ENCODE measurements at places on chromosomes 7 and 10. TPM values are rescaled to one million over a fixed set of nuclear protein-coding genes. Genes with fewer than 3 reads are reported as not detected.

DNA sequence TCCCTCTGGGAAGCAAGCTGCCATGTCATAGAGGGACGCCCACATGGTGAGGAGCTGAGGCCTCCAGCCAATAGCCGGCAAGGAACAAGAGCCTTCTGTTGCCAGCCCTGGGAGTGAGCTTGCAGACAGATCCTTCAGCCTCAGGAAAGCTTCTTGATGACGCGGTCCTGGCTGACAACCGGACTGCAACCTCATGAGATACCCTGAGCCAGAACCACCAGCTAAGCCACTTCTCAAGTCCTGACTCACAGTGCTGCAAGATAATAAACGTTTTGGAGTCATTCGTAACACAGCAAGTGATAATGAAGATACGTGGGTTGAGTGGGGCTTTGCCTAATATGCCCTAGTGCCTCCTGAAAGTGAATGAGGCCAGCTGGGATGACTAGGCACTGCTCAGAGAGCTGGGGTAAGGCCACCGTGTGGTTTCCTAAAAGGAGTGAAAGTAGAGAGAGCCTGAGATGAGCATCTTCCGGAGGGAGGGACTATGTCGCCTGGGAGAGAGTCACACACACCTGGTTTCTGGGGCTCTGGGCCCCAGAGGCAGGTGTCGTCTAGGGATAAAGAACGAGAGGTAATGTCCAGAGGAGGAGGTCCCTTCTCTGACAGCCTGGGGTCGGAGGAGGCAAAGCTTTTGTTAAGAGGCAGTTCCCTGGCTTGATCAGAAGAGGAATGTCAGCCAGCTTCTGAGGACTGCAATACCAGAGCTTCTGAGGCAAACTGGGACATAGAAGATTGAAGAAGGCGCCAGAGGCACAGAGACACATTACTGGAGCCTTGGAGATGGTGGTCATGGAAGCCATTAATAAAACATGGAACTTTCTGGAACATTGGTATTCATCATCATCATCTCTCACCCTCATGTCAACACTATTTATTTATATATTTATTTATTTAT, 53.6 kb downstream of the PYROXD2 start:
- peaks cover 4% of the 10 kb centered on the region for H3K4me1 ChIP-seq
- peak; percentile 87 for DNase-seq
- H3K4me3 ChIP-seq = no peak overlapping the region
- H3K27ac ChIP-seq = peak overlapping the region; percentile 78

DNA sequence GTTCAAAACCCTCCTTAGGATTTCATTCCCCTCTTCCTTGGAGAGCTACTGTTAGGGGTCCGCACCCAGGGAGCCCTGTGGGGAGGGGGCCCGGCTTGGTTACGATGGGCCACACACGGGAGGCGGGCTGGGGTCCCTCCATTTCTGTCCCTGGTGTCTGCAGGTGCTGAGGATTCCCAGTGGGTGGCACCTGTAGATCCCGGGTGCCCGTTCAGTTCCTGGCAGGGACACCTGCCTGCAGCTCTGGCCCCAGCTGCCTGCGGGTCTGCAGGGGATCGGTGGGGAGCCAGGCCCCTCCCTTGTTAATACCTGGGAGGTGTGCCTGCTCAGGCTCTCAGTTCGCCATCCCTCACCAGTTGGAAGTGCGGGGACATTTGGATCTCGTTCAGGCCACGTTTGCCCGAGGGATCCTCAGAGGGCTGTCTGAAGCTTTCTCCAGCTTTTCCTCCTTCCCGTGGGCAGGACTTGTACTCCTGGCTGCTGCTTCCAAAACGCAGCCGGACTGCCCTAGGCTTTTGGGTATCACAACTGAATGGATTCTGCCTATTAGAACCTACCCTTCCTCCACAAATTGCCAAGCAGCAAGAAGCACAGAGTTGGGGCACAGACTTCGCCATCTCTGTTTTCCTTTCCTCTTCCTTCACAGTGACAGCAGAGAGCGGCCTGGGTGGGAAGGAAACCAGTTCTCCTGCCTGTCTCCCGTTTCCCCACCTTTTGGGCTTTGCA, 22.3 kb upstream of the IL15RA start:
- no peak for DNase-seq
- no peaks in the 10 kb centered on the region for H3K27me3 ChIP-seq
- no peaks in the 10 kb centered on the region for H3K4me1 ChIP-seq
- no peak overlapping the region for H3K27ac ChIP-seq
- H3K36me3 ChIP-seq = no peaks in the 10 kb centered on the region

- H3K36me3 ChIP-seq = no peaks in the 10 kb centered on the region
- no peaks in the 10 kb centered on the region for H3K4me1 ChIP-seq
- no peaks in the 10 kb centered on the region for H3K27me3 ChIP-seq
- no peak overlapping the region for H3K27ac ChIP-seq
Observed at GRCh38 chr7:45027774-45028114, 27.7 kb downstream of the CCM2 start.

- no peak overlapping the region for H3K27ac ChIP-seq
- H3K27me3 ChIP-seq = peaks cover 74% of the 10 kb centered on the region
- peaks cover 9% of the 10 kb centered on the region for H3K4me1 ChIP-seq
- no peak for DNase-seq
- H3K36me3 ChIP-seq = no peaks in the 10 kb centered on the region
Observed at GRCh38 chr10:1738950-1739349, 1.6 kb upstream of the ADARB2 start.

DNA sequence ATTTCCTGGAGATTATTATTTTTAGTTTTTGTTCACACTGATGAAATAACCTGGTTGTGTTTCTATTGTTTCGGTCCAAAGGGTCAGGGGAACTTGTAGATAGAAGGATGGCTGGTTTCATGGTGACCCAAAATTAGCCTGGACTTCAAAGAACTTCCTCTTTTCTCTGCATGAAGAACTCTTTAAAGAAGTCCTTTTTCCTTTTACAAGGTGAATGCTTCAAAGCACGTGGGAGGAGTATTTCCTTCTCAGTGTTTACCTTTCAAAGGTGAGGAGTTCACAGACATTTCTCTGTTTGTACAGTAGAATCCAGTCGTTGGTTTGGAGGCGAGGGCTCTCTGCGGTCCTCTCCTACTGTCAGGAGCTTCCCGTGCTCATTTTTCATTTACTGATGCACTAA, 561.7 kb downstream of the GATA3 start:
- no peak overlapping the region for H3K27ac ChIP-seq
- H3K27me3 ChIP-seq = no peaks in the 10 kb centered on the region
- no peak overlapping the region for H3K4me3 ChIP-seq

DNA sequence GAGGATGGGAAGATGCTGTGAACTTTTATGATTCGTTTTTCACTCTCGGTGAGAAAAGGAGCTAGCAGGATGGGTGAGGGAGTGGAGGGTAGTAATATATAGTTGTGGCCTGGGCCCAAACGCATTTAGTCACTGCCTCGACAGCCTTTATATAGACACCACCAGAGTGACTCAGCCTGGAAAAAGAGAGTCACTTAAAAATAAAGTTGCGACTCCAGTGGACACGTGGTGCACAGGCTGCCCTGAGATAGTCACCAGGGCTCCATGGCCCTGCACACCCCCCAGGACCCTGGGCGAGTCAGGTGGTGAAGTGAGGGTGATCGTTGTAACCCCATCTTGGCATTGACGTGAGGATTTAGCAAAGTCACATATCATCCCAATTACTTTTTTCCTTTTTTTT, 106.7 kb downstream of the CUX1 start:
- H3K4me1 ChIP-seq = peaks cover 15% of the 10 kb centered on the region
- peak overlapping the region; percentile 93 for H3K27ac ChIP-seq
- no peak for DNase-seq
- no peaks in the 10 kb centered on the region for H3K36me3 ChIP-seq
- H3K27me3 ChIP-seq = no peaks in the 10 kb centered on the region

- H3K4me1 ChIP-seq = no peaks in the 10 kb centered on the region
- peaks cover 6% of the 10 kb centered on the region for H3K27me3 ChIP-seq
- no peak overlapping the region for H3K27ac ChIP-seq
- DNase-seq = no peak
Observed at GRCh38 chr10:116565534-116565933, 19.8 kb downstream of the PNLIP start.

DNA sequence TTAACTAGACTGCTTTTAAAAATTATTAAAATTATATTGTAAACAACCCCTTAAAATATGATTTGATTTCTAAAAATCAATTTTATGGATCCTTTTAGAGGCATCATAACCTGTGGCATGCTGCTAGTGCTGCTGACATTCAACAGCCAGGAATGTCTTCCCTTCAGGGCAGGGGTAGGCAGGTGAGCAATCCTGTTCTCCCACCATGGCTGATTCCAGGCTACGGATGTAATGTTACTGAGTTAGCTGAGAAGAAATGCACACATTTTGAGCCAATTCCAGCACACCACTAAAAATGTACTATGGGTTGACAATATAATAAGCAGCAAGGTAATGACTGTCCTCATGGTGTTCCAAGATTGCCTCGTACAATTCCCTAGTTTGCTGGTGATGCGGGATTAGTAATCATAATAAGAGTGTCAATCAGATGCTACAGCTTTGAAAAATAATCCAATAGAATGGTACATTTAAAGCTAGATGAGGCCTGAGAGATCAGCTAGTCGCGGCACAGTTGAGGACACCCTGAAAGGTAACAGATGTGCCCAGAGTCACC, 108.7 kb upstream of the PRR15 start:
- no peak for DNase-seq
- no peaks in the 10 kb centered on the region for H3K27me3 ChIP-seq
- H3K4me1 ChIP-seq = peaks cover 4% of the 10 kb centered on the region
- H3K27ac ChIP-seq = no peak overlapping the region

DNA sequence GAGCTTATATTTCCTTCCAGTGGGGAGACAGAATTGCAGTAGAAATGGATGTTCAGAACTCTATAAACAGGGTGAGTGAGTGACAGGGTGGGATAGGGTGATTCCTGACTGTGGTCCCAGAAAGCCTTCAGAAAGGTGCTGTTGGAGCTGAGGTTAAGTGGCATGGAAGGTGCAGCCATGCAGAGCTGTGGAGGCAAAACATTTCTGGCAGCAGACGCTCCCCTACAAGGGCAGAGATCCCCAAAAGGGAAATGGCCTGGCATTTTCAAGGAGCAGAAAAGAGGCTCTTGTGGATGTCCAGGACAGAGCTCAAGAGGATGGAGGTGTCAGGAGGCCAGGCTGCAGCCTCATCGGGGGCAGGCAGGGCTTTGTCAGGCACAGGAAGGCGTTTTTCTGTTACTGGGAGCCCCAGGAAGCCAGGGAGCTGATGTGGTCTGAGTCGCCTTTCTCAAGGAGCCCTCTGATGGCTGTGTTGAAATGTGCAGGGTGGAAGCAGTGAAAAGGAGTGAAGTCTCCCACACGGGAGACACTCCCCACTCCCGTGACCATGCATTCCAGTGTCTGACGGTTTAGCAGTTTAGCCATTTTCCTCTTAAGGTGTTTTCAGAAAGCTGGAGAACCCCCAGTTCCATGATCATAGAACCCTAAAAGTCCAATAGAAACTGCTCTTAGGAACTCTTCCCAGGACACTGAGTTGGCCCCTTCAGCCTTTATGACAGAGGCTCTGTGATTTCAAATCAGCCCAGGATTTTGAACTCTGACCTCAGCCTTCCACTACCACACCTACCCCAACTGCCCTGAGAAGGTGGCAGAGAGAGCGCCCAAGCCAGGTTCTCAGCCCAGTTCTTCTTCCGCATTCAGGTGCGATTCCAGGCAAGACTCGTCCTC, 96.2 kb downstream of the C10orf105 start:
- DNase-seq = peak; percentile 71
- no peaks in the 10 kb centered on the region for H3K36me3 ChIP-seq
- H3K4me1 ChIP-seq = peaks cover 32% of the 10 kb centered on the region
- no peaks in the 10 kb centered on the region for H3K27me3 ChIP-seq
- no peak overlapping the region for H3K4me3 ChIP-seq

DNA sequence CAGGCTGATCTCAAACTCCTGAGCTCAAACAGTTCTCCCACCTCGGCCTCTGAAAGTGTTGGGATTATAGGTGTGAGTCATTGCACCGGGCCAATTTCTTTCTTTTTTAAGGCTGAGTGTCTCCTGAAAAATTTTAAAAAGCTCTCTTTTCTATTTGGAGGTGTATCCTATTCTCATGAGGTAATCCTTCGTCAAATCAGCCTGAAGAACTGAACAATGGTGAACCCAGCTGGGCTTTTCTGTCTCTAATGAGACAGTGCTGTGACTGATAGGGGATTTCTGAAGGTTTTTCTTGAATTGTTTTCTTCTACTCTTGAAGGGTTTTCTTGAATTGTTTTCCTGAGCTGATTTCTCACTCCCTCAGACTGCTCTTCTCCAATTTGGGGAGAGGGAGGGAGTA, 30.9 kb upstream of the CALU start:
- no peaks in the 10 kb centered on the region for H3K27me3 ChIP-seq
- no peaks in the 10 kb centered on the region for H3K4me1 ChIP-seq
- no peak for DNase-seq
- no peaks in the 10 kb centered on the region for H3K36me3 ChIP-seq
- no peak overlapping the region for H3K27ac ChIP-seq
- H3K4me3 ChIP-seq = no peak overlapping the region

DNA sequence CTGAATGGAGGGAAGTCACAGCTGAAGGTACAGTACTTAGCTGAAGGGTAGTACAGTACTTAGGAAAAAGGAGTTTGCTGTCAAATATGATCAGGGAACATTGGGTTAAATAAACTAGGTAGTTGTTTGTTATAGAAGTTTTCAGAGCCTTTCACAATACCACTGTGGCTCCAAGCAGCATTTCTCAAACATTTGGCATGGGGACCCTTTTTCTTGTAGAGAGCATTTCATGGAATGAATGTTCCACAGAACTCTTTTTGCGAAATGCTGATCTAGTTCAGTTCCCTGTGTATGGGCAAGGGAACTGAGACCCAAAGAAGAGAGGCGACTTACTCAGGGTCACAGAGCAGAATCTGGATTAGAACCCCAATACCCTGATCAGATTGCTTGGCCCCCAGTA, 31.5 kb upstream of the DDX50 start:
- no peak overlapping the region for H3K27ac ChIP-seq
- no peak overlapping the region for H3K4me3 ChIP-seq
- no peaks in the 10 kb centered on the region for H3K36me3 ChIP-seq
- H3K27me3 ChIP-seq = no peaks in the 10 kb centered on the region
- DNase-seq = no peak

The SERPINE1 gene
- 98.2 TPM for total RNA-seq

The ABCB1 gene
- total RNA-seq = 23.2 TPM

GRCh38 chr7:123709525-123709924, 39.3 kb downstream of the WASL start:
- no peak overlapping the region for H3K27ac ChIP-seq
- H3K36me3 ChIP-seq = no peaks in the 10 kb centered on the region
- no peak overlapping the region for H3K4me3 ChIP-seq

DNA sequence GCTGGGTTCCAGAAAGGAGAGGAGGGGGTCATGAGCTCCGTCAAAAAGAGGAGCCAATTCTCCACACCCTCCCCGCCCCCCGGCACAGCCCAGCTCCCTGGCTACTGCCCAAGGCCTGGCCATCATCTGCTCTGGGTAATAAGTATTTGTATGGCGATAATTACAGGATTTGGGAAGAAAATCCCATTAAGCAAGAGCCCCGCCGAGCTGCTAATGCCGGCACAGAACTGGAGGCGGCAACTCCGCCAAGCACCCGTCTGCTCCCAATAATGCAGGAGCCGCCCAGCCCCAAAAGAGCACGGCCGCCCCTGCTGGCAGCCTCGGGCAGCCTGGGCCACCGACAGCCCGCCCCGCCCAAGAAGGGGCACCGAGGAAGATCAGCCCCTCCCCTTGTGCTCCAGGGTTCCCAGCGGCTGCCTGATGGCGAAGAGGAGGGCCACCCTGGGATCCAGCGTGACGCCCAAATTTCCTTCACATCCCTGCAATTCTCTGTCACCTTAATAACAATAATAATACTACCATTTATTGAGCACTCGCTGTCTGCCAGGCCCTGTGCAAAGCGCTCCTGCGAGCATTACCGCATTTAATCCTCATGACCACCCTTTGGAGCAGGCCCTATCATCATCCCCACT, 5.9 kb downstream of the SLIT1 start:
- DNase-seq = peak; percentile 41
- H3K4me3 ChIP-seq = no peak overlapping the region
- H3K27ac ChIP-seq = no peak overlapping the region
- H3K36me3 ChIP-seq = no peaks in the 10 kb centered on the region

Data from hepatocyte (in vitro differentiated cells).